Psoas muscle (tissue), 8 donors: ENCODE measurements at places on chromosomes 2 and 18. TPM values are rescaled to one million over a fixed set of nuclear protein-coding genes. Genes with fewer than 3 reads are reported as not detected.

DNA sequence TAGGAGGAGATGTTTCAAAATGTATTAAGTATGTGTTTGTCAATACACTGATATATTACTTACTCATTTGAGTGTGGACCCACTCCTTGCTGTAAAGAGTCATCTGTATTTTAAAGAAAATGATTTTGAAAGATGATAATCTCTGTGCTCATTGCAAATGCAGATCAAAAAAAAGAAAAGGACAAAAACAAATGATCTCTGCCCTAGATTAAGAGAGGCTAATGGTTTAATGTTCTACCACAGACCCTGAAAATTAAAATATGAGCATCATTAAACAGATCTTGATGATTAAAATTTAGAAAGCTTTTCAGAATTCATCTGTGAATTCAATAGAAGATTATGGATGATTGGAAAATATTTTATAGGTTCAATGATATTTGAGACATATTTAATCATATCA is 136.5 kb downstream of the CNTNAP5 start:
- DNase-seq, result no peak

- DNase-seq, result no peak
Observed at GRCh38 chr18:21853775-21854552, 113.4 kb downstream of the MIB1 start.

DNA sequence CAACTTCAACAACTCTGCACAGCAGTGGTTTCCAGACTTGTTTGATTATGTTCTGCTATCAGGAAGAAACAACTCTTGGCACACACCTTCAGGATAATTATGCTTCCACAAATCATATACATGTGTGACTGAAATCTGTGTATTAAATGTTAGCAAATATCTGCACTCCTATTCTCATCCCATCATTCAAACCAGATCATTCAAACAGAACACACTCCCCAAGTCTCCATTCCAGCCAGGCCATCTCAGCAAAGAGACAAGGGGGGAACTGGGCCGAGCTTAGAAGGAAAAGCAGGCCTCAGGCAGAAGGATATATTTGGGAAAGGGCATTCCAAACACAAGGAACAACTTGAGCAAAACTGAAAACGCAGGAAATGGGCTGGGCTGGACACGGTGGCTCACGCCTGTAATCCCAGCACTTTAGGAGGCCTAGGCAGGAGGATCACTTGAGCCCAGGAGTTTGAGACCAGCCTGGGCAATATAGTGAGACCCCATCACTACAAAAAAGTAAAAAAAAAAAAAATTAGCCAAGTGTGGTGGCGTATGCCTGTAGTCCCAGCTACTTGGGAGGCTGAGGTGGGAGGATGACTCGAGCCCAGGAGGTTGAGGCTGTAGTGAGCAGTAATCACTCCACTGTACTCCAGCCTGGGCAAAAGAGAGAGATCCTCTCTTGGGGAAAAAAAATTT is 62.7 kb downstream of the ZFP36L2 start:
- no peak for DNase-seq

- DNase-seq, result no peak
Observed at GRCh38 chr2:8456151-8457091, 225.4 kb upstream of the ID2 start.

GRCh38 chr2:44367591-44367990 is 5.8 kb downstream of the CAMKMT start:
- DNase-seq, result no peak

DNA sequence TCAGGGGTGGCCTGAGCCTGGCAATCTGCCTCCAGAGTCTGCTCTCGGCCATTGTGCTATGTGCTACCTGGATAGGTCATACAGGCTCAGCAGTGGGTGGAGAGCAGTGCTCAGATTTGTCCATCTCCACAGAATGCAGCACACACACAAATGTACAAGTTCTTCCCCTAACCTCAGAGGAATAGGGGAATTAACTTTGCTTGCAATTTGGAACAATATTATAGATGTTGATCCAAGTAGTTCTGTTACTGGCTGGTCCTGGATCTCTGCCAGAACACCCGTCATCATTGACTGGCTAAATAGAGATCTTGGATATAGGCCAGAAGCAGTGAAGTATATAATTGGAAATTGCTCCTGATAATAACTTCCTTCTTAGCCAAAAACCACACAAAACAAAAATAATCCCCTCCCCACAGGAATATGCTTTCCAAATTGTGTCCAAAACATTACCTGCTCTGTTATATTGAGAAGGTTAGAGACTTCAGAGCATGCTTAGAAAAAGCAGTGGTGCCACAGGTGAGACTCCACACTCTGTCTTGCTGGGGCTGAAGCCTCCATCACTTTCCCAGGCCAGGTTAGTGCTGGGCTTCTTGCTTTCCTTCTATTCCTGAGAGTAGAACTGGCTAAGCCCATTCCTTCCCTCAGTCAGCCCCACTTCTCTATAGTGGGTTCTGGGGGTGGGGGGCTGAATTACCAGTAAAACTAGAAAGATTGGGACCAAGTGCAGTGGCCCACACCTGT is 38.8 kb downstream of the NCAPH start:
- no peak for DNase-seq

DNA sequence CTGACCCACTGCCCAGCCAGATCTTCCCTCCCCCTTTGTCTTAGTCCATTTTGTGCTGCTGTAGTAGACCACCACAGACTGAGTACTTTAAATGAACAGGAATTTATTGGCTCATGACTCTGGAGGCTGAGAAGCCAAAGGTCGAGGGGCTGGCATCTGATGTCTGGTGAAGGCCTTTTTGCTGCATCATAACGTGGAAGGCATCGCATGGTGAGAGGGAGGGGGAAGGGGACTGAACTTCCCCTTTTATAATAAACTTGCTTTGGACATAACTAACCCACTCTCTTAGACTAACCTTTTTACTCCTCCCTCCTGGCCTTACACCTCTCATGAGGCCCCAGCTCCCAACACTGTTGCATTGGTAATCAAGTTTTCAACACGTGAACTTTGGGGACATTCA is 83.8 kb downstream of the MAP4K4 start:
- no peak for DNase-seq

GRCh38 chr2:186732843-186733242 is 39.0 kb downstream of the FAM171B start:
- DNase-seq, result no peak

DNA sequence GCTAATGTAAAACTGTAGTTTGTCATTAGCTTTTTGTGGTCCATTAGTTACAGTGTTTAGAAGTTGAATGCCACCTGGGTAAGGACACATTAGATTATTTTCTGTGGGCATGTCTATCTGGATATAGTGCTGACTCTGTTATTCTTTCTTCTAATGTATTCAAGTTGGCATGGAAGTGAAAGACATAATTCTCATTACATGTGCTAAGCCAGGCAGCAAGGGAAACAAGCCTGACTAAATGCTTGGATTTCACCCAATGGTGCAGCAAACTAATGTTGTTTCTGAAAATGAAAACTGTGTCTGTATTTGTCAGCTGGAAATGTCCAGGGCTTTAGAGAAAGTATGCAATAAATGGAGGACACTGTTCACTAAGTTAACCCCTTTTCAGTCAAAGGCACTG is 100.7 kb downstream of the NUP35 start:
- DNase-seq, result no peak

DNA sequence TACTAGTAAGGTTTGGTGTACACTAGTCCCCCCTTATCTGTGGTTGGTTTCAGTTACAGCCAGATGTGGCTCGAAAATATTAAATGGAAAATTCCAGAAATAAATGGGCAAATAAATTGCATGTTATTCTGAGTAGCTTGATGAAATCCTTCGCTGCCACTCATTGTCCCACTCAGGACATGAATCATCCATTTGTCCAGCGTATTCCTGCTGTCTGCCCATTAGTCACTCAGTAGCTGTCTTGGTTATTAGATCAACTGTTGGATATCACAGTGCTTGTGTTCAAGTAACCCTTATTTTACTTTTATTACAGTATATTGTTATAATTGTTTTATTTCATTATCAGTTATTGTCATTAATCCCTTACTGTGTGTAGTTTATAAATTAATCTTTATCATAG is 21.7 kb downstream of the ZDBF2 start:
- no peak for DNase-seq

GRCh38 chr2:1698188-1698945 is 45.9 kb downstream of the PXDN start:
- no peak for DNase-seq

- no peak for DNase-seq
Observed at GRCh38 chr18:23330423-23330822, 122.7 kb upstream of the RIOK3 start.

DNA sequence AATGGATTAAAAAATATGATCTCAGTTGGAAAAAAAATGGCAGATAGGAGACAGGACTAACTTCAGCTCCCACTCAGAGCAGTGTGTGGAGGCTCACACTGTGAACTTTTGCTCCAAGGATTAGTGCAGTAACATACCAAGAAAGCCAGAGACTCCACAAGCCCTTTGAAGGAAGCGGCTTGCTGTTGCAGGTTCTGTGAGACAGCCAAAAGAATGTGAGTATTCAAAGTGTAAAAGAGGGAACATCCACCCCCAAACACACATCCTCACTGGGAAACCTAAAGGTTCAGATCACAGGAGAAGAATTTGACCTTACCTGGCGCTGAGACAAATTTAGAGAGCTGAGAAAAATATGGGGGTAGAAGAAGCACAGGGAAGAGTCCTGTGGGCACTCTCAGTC is 77.5 kb downstream of the FAM171B start:
- no peak for DNase-seq

DNA sequence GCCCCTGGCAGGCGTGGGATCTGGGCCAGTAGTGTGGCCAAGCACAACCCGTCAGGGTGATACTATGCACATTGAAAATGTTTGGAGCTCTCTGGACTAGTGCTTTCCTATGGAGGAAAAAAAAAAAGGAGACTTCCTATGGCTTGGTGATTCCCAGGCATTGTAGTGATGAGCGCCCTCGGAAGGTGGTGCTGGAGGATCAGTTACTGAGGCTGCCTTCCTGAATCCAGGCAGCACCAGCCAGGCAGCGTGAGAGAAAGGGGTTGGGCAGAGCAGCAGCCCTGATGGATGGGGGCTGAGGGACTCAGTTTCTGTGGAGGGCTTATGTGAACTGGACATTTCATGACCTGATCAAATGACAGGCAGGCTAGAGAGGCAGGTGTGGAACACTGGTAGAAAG is 70.9 kb downstream of the CHRNA1 start:
- DNase-seq, result no peak

GRCh38 chr2:68911709-68912108 is 40.5 kb upstream of the BMP10 start:
- no peak for DNase-seq

DNA sequence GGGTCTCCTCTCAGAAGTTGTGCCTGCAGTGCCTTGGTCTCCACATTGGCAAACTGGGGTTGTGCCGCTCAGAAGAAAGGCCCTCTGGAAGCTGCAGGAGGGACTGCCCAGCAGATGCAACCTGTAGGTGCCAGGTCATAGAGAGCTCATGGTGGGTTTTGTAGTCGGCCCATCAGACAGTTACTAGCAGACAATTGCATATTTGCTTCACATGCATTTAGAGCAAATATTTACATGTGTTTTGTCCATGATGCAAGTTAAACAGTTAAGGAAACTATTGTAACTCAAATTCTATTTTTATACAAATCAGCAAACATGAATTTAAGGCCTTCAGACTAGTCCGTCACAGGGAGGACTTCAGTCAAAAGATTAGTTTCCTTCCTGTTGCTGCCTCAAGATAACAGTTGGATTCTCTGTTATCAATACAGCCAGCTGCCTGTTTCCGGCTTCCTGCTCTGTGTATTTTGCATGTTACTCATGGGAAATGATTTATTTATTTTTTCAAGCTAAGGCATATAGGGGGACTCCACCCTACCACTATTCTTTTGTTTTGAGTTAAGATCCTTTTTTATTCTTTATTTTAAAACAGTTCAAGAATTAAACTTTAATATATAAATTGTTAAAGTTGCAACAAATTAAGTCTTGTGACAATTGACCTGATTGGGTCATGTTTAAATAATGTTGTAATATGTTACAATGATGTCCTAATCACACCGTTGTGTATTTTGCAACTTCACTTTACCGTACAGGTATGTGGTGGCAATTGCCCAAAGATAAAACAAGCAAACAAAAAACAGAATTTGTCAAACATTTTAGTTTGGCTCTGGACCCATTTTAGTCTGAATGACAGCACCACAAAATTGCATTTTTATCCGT is 133.5 kb downstream of the SPTBN1 start:
- no peak for DNase-seq

- no peak for DNase-seq
Observed at GRCh38 chr2:157414050-157414449, 29.8 kb downstream of the CYTIP start.

DNA sequence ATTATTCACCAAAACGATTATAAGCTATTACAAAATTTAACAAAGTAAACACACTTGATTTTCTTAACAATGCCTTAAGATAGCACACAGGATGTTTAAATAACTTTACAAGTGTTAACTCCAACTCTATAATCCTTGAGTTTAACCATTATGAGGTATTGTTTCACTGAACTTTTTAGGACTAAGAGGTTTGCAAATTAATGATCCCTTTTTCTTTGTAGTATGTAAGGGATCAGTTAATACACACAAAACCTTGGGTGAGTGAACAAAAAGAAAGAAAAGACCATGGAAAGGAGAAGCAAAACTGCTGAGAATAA is 21.5 kb upstream of the TFPI start:
- DNase-seq, result no peak

DNA sequence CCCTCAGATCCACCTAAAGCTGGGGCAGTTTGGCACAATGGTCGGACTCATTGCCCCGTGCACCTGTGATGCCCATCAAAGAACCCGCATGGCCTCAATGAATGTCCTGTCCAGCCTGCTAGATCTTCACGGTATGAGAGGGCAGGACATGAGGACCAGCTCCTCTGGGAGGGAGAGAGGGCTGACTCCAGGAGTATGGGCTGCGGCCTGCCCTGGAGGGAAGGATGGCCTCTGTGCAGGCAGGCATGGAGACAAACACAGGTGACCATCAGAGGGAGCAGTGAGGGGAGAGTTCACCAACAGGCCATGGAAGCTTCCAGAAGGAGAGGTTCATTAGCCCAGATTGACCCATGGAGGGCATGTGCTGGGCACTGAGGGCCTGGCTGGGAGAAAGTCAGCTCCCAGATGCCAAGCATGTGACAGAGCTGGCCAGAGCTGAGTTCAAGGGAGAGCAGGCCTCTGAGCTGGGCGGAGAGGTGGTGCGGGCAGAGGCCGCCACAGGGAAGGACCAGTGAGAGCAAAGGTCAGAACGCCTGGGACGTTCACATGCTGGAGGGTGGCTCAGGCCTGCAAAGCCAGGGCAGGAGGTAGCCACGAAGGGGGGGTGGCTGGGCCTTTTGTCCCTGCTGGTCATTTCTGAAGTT is 36.2 kb downstream of the HJURP start:
- DNase-seq, result no peak

STPG4 gene
- not detected for polyA plus RNA-seq

GALNT5 gene
- polyA plus RNA-seq, result not detected

SLC5A7 gene
- polyA plus RNA-seq, result not detected

CFC1 gene
- polyA plus RNA-seq, result not detected

FTCDNL1 gene
- polyA plus RNA-seq, result 4.9 TPM

CCDC121 gene
- polyA plus RNA-seq, result 1.3 TPM

PDE11A gene
- 0.35 TPM for polyA plus RNA-seq

DPP10 gene
- 0.11 TPM for polyA plus RNA-seq

CROCC2 gene
- not detected for polyA plus RNA-seq

KATNAL2 gene
- 0.49 TPM for polyA plus RNA-seq

SLC19A3 gene
- 0.27 TPM for polyA plus RNA-seq

SCN3A gene
- 0.13 TPM for polyA plus RNA-seq
